ENCODE measurements at places on chromosomes 7 and 10.

GRCh38 chr10:117662126-117662525, 119.6 kb downstream of the EMX2 start:
- DNase-seq = no peak

DNA sequence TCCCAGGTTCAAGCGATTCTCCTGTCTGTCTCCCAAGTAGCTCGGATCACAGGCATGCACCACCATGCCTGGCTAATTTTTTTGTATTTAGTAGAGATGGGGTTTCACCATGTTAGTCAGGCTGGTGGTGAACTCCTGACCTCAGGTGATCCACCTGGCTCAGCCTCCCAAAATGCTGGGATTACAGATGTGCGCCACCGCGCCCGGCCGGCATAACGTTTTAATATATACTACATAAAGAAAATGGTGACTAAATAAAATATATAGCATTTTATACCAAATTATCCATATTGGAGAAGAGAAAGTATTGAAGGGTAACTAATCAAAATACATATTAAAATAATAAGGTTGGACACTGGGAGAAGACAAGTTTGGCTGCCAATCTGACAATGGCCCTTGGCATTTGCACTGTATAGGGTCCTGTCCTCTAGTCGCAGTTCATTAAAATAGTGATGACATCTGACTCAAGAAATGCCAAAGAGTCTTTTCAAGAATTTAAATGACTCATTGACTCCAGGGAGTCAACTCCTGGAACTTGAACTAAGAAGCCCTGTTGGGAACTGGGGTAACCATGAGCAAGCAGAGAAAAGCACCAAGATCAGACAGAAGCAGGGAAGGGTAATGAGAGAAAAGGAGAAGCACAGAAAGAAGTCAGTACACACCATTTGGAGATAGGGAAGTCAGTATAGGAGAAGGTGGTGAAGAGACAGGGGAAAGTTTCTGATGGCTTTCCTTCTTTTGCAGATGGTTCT, 91.1 kb downstream of the CH25H start:
- no peak for DNase-seq

DNA sequence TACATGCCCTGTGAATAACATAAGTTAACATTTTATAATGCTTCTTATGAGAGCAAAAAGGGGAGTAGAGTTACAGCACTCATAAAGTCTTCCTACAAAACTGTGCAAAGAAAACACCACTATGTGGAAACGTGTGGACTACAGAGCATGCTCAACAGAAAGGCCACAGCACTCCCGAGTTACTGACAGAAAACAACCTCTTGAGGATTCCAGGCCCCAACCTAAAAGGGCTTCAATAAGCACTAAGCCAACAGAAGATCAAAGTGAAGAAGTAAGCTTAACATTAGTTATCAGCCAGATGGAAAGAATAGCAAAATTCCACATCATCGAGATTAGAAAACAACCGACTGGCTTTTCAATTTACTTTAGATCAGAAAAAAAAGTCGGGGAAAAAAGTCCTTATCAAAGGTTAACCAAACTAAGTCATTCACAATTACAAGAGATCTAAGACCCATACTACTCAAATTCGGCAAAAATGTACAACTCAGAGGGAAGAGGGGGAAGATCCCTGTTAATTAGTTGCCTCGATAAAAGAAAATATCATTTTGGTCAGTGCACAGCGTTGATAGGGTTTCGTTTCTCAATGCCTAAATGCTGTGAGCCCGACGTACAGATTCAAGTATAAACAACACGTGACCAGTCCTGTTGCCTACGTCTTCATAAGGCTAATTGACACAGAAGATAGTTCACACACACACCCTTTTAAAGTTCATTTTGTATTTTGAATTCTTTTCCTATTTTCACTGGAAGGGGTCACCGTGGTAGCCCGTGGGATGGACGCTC, 1.4 kb downstream of the KBTBD2 start:
- DNase-seq = peak; percentile 37

DNA sequence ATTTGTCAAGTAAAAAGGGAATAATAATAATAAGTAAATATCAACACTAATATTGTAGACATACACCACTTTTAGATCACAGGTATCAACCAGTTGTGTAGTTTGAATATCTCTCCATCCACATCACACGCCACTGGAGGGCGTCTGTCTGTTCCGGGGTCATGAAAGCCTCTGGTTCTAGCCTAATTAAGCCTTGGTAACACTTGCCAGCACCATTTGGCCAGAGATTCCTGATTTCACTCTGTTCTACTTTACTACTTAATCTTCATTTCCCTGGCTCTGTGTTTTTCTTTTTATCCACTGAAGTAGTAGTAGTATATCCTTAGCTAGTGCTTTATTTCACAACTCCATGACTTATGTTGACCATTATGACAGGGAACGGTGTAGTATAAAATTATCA, 285.6 kb upstream of the POM121L12 start:
- DNase-seq = no peak

GRCh38 chr7:97187067-97187466, 69.6 kb downstream of the SDHAF3 start:
- DNase-seq = no peak

- DNase-seq = peak; percentile 72
Observed at GRCh38 chr7:80018941-80019808, 115.5 kb upstream of the GNAI1 start.
